Activated CD4-positive, alpha-beta T cell treated with anti-CD3 and anti-CD28 coated beads for 36 hours (primary cell): ENCODE measurements at places on chromosomes 7 and 10.
A peak's percentile ranks its signal among the peaks of the same experiment; 100 is the strongest.

- DNase-seq: no peak
These were observed 162.1 kb downstream of the FANK1 start for GRCh38 chr10:126058507-126058906.

- DNase-seq: no peak
These were observed 15.6 kb downstream of the HIBADH start for GRCh38 chr7:27647046-27647445.

DNA sequence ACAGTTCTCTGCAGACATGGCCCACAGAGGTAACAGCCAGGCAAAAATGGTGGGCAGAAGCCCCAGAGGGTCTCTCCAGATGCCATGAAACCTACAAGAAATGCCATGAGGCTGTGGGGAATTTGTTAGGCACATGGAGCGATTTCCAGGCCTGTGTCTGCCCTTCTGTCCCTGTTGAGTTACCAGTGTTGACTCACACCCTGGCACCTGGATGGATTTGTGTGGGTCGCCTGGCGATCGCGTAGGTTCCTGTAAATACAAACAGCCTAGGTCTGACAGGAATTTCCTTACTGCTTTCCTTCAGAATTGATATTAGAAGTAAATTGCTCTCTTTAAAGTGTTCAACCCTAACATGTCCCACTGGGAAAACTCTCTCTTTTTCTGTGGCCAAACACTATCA lies 164.9 kb upstream of the EEPD1 start:
- DNase-seq: no peak

GRCh38 chr10:123402656-123403055 lies 248.5 kb downstream of the BUB3 start:
- DNase-seq: no peak

GRCh38 chr7:40698214-40698920 lies 563.6 kb downstream of the SUGCT start:
- DNase-seq: no peak

- no peak for DNase-seq
These were observed 107.9 kb downstream of the POU6F2 start for GRCh38 chr7:39085590-39086049.

GRCh38 chr10:82497439-82497838 lies 622.4 kb downstream of the NRG3 start:
- DNase-seq: no peak

GRCh38 chr10:99698504-99699080 lies 33.3 kb downstream of the COX15 start:
- DNase-seq: peak; percentile 10
